ENCODE measurements at places on chromosomes 3 and 15. TPM values are rescaled to one million over a fixed set of nuclear protein-coding genes. Genes with fewer than 3 reads are reported as not detected.
A peak's percentile ranks its signal among the peaks of the same experiment; 100 is the strongest.

FAM227B gene
- total RNA-seq = 0.98 TPM

ARNT2 gene
- total RNA-seq = 0.11 TPM

PSTPIP1 gene
- total RNA-seq = not detected

PCLAF gene
- total RNA-seq = 34.7 TPM

FAM107A gene
- total RNA-seq = 0.29 TPM

NR2E3 gene
- total RNA-seq = 0.35 TPM

CCDC191 gene
- total RNA-seq = 1.3 TPM

C2CD4B gene
- total RNA-seq = not detected

DISP2 gene
- 0.87 TPM for total RNA-seq

TMEM207 gene
- total RNA-seq = not detected

DNA sequence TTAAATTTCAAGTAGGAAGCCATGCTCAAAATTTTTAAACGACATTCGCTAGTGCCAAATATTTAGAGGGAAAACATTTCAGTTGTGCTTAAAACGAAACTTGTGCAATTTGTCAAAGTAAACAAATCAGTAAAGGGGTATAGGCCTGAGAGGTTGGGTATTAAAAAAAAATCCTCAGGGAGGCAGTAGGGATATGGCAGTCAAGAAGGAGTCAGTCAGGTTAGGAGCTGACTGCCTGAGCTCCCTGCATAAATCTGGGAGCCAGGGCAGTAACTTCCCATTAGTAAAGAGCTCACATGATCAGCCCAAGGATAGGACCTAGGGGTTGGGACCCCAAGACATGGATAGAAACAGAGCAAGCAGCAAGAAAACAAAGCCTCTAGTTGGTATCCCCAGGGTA lies 120.7 kb upstream of the STAC start:
- no peak for DNase-seq
- H3K4me3 ChIP-seq = no peak overlapping the region

DNA sequence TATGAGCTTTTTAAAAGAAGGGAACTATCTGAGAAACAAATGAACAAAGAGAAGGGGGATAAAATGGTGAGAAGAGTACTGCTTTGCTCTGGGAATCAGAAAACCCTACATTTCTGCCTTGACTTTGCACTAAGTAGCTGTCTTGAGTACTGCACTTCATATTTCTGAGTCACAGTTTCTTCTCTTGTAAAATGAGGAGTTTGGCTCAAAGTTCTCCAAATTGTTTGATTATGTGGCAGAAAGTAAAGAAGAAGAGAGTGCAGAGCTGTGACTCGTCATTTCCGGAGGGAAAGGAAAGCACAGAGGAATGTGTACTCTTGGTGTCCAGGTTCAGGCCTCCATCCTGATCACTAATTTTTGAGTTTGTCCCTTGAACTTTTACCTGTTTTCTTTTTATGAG lies 54.7 kb downstream of the TP63 start:
- peak; percentile 97 for DNase-seq
- peak overlapping the region; percentile 32 for H3K4me3 ChIP-seq
- H3K27ac ChIP-seq = peak overlapping the region; percentile 96

DNA sequence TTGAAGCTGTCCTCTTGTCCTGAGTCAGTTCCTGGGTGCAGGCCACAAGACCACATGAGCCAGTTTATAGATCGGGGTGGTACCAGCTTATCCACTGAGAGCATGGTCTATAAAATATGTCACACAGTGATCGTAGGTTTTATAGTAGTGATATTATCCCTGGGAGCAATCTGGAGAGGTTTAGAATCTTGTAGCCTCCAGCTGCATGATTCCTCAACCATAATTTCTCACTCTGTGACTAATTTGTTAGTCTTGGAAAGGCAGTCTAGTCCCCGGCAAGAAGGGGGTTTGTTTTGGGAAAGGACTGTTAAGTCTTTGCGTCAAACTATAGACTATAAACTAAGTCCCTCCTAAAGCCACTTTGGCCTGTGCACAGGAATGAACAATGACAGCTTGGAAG lies 693.0 kb upstream of the CADM2 start:
- peak; percentile 93 for DNase-seq
- H3K4me1 ChIP-seq = peaks cover 14% of the 10 kb centered on the region
- no peaks in the 10 kb centered on the region for H3K27me3 ChIP-seq
- no peak overlapping the region for H3K4me3 ChIP-seq
- H3K27ac ChIP-seq = peak overlapping the region; percentile 98

DNA sequence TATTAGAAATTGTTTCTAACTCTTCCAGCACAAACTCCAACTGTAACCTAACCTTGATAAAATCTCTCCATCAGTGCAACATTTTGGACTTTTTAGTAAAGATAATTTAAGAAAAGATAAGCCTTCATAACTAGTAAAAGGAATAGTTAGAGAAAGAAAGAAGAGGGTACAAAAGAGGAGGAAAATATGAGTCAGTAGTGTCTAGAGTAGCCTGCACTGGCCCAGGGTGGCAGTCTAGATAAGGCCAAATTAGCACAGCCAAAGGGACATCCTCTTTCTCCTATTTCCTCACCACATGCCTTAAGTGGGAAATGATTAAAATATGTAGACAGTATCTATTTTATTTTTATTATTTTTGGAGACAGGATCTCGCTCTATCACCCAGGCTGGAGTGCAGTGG lies 3.7 kb downstream of the PROS1 start:
- no peak overlapping the region for H3K4me3 ChIP-seq
- H3K27me3 ChIP-seq = no peaks in the 10 kb centered on the region
- H3K27ac ChIP-seq = no peak overlapping the region
- no peaks in the 10 kb centered on the region for H3K36me3 ChIP-seq

- H3K36me3 ChIP-seq = peaks cover 33% of the 10 kb centered on the region
- no peaks in the 10 kb centered on the region for H3K27me3 ChIP-seq
- no peak overlapping the region for H3K27ac ChIP-seq
- DNase-seq = no peak
- no peak overlapping the region for H3K4me3 ChIP-seq
These were observed 8.6 kb downstream of the SNRK start for GRCh38 chr3:43294975-43295374.

GRCh38 chr3:12180218-12180617 lies 21.5 kb upstream of the TIMP4 start:
- H3K27me3 ChIP-seq = no peaks in the 10 kb centered on the region
- peaks cover 42% of the 10 kb centered on the region for H3K4me1 ChIP-seq
- no peaks in the 10 kb centered on the region for H3K36me3 ChIP-seq
- peak overlapping the region; percentile 38 for H3K27ac ChIP-seq
- peak; percentile 82 for DNase-seq

- H3K4me3 ChIP-seq = no peak overlapping the region
- peak; percentile 33 for DNase-seq
- no peaks in the 10 kb centered on the region for H3K27me3 ChIP-seq
- peaks cover 16% of the 10 kb centered on the region for H3K36me3 ChIP-seq
- H3K4me1 ChIP-seq = peaks cover 60% of the 10 kb centered on the region
- 0 out of 2 replicates have a peak overlapping the region, but pooled peaks have one; percentile 4 for H3K27ac ChIP-seq
These were observed 17.1 kb downstream of the LIMD1 start for GRCh38 chr3:45611628-45612081.

DNA sequence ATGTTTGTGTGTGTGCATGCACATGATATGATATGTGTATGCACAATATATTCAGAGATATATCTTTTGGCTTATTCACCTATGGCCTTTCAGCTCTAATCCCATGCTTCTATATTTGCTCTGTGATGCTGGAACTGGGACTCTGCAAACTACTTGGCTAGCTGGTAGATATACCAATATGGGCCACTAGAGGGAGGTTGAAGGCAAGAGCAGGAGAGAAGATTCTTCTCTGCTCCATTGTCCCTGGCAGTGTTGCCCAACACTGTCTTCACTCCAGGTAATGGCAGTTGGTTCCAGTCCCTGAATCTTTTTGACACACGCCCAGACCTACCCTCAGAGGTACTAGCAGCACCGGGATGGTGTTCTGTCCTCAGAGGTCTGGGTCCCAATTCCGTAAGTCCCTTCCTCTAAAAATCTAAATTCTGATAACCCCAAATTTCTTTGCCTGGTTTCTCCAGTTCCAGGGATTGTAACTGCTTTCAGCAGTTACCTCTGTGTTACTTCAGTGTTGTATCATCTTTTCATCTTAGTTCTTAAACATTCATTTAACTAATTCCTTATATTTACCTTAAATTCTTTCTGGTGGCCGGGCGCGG lies 44.7 kb downstream of the GTPBP8 start:
- H3K27ac ChIP-seq = no peak overlapping the region
- no peak overlapping the region for H3K4me3 ChIP-seq
- no peaks in the 10 kb centered on the region for H3K27me3 ChIP-seq
- peak; percentile 86 for DNase-seq
- no peaks in the 10 kb centered on the region for H3K4me1 ChIP-seq
- no peaks in the 10 kb centered on the region for H3K36me3 ChIP-seq

All from PC-3 (cell line).